ENCODE measurements at places on chromosomes 5 and 9. TPM values are rescaled to one million over a fixed set of nuclear protein-coding genes. Genes with fewer than 3 reads are reported as not detected.

RAD50 gene
- 30.5 TPM for total RNA-seq

PCDHA13 gene
- not detected for total RNA-seq

TYRP1 gene
- 6.5 TPM for total RNA-seq

PCDHGB4 gene
- 0.99 TPM for total RNA-seq

GRCh38 chr5:72552041-72552557 is 44.9 kb upstream of the ZNF366 start:
- H3K27ac ChIP-seq = no peak overlapping the region
- H3K27me3 ChIP-seq = no peaks in the 10 kb centered on the region
- no peak overlapping the region for H3K4me3 ChIP-seq

DNA sequence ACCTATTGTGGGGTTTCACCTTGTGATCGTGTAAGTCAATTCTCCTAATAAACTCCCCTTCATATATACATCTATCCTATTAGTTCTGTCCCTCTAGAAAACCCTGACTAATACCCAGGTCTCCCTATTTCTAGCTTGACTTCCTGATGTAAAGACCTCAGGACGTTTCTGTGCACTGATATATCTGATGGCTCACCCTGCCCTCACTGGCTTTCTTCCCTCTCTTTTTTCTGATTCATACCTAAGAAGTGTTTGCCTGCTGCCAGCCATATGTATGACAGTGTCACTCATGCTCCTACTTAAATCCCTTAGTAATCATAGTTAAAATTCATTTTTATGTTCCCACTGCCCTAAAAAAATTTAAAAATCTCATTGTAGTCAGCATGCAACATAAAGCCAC is 124.8 kb upstream of the CCNG1 start:
- H3K27ac ChIP-seq = no peak overlapping the region
- no peak overlapping the region for H3K4me3 ChIP-seq
- no peak for DNase-seq
- no peaks in the 10 kb centered on the region for H3K4me1 ChIP-seq
- no peaks in the 10 kb centered on the region for H3K27me3 ChIP-seq

DNA sequence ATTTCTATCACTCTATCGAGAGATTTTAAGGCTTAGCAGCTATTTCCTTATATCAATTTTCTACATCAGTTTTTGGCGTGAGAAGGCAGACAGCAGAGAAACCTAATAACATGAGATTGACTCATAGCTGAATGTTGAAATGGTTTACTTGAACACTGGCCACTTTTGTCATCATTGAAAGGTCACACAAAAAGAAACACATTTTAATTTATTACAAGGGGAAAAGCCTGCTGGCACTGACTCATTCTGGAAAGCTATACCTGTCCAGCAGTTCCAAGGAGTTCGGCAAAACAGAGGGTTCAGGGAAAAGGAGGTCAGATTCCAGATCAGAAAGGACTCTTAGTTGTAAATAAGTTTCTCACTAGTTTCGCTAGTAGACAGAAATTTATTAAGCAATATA is 566.4 kb downstream of the DNAH5 start:
- no peak for DNase-seq
- H3K27ac ChIP-seq = no peak overlapping the region
- no peaks in the 10 kb centered on the region for H3K36me3 ChIP-seq
- H3K4me1 ChIP-seq = no peaks in the 10 kb centered on the region

- no peak overlapping the region for H3K27ac ChIP-seq
- H3K4me1 ChIP-seq = no peaks in the 10 kb centered on the region
- no peaks in the 10 kb centered on the region for H3K36me3 ChIP-seq
- DNase-seq = no peak
These were observed 1167.1 kb upstream of the SEMA6A start for GRCh38 chr5:117741655-117742206.

DNA sequence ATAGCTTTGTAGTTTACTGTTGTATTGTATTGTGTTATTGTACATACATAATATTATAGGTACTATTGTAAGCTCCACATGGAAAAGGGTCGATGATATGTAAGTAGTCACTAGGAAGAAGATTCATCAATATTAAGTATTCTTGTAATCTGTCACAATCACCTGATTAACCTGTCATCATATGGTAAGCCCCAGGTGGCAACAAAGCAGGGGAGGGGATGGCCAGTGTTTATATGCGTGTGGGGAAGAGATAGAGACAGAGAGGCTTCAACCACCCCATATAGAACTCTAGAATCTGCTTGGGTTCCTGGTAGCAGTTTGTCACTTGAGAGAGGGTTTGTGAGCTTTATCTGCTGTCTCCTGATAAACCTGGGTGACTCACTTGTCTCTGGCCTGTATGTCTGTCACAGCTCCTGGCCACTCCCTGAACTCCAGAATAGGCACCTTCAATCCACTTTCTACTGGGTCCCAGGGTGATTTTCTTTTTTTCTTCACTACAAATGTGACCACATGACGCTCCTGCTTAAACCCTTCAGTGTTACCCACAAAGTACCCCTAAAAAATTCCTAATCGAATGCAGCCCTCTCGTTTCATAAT is 48.9 kb upstream of the CPEB4 start:
- no peaks in the 10 kb centered on the region for H3K36me3 ChIP-seq
- DNase-seq = no peak
- H3K27ac ChIP-seq = no peak overlapping the region
- H3K4me3 ChIP-seq = no peak overlapping the region
- no peaks in the 10 kb centered on the region for H3K27me3 ChIP-seq
- peaks cover 21% of the 10 kb centered on the region for H3K4me1 ChIP-seq

DNA sequence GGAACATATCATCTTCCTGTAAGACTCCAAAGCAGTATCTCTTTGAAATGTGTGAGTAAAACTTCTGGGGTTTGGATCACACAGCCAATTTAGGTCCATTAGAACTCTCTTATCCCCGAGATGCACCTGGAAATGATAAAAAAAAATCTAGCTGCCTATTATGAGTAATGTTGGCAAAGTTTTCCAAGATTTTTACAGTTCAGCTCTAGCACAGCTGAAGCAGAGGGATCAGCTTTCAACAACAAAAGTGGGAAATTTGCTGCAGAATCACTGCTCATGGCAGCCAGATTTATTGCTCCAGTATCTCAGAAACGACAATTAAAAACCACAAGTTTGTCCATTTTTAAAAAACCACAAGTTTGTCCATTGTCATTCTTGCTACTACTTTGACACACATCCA is 292.2 kb downstream of the IRX2 start:
- H3K27me3 ChIP-seq = no peaks in the 10 kb centered on the region
- no peaks in the 10 kb centered on the region for H3K36me3 ChIP-seq
- no peaks in the 10 kb centered on the region for H3K4me1 ChIP-seq
- H3K4me3 ChIP-seq = no peak overlapping the region

- no peaks in the 10 kb centered on the region for H3K27me3 ChIP-seq
- H3K36me3 ChIP-seq = no peaks in the 10 kb centered on the region
- DNase-seq = no peak
- peaks cover 3% of the 10 kb centered on the region for H3K4me1 ChIP-seq
- H3K4me3 ChIP-seq = no peak overlapping the region
These were observed 35.3 kb downstream of the SNX24 start for GRCh38 chr5:122880749-122881148.

DNA sequence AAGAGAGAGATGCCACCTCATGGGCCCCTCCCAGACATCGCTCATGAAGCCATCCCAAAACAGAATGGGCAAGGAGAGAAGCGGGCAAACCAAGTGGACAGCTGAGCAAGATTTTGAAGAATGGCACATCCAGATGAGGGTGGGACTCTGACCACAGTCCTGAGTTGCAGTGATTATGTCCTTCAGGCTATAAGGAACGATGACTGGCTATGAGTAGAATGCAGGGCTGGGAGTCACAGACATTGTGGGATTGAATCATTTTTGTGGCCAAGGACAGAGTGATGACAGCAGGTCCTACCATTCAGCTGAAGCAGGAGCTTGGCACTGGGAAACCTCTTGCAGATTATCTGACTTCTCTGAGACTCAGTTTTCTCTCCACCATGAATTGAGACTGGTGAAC is 245.7 kb upstream of the SLC30A5 start:
- no peak overlapping the region for H3K4me3 ChIP-seq
- H3K4me1 ChIP-seq = no peaks in the 10 kb centered on the region
- H3K36me3 ChIP-seq = no peaks in the 10 kb centered on the region
- no peak for DNase-seq
- no peak overlapping the region for H3K27ac ChIP-seq
